ENCODE measurements at places on chromosomes 3 and 15. TPM values are rescaled to one million over a fixed set of nuclear protein-coding genes. Genes with fewer than 3 reads are reported as not detected.

- no peak for DNase-seq
These were observed 3.2 kb downstream of the SENP7 start for GRCh38 chr3:101509811-101510210.

DNA sequence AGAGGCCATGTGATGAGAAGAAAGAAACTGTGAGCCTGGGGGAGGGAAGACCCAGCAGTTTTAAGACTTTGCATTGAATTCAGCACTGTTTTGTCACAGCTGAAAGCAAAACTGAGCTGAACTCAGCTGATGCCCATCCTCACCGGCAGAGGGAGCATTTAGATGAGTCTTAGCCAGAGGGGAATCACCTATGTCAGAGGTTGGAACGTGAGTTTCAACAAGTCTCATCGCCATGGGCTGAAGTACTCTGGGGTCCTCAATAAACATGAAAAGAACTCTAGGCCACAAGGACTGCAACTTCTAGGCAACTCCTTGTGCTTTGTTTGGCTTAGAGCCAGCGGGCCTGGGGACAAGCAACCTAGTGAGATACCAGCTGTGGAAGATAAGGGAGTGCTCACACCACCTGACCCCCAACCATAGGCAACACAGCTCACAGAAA, 324.5 kb downstream of the TBL1XR1 start:
- peak; percentile 68 for DNase-seq

Gene SRGAP3
- 1.8 TPM for total RNA-seq

Gene PROS1
- 10.9 TPM for total RNA-seq

Gene APOD
- 0.12 TPM for total RNA-seq

DNA sequence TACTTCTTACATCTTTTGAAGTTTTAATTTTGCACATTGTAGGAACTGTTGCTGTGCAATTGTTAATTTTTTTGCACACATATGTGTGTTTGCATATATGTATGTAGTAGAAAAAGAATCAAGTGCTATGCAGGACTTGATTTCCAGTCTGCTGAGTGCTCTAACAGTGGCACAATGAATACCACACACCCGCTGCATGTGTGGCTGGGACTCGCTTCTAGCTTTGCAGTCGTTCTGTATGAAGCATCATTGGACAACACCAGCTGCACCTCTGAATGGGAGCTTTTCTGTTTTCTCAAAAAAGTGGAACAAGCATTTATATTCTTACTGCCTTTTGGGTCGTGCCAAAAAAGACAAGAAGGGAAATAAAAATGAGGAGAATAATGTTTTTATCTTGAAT, 564.7 kb downstream of the FOXP1 start:
- DNase-seq, result no peak

Gene GPR160
- total RNA-seq, result 5.6 TPM

Gene GCSAM
- not detected for total RNA-seq

DNA sequence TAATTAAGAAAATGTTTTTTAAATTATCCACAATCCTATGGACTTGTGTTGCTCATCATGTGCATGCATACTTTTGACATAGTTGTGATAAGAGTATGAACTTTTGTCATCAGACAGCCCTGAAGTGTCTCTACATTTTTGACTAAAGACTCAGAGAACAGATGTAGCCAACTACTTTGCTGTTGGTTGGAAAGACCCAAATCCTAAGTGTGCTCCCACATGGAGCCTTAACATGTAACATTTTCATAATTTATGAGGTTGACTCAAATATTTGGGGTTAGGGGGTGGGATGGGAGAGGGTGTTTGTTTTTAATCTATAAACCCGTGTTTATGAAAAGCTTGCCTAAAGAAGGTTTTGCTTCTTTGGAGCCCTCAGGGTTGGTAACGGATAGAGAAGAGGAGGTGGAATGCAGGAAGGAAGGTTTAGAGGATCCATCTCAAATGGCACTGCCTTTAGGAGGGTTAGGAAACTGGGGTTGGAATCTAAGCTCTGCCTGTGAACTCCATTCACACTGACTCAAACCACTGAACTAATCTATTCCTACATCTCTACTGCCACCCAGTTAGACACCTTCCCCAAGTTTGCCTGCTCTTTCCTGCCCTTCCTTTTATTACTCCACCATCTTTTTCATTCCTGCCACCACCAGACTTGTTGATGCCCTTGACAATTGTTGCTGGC, 3.7 kb downstream of the BOC start:
- DNase-seq, result no peak

Gene B3GNT5
- 14.7 TPM for total RNA-seq

- no peak for DNase-seq
These were observed 36.8 kb downstream of the FNDC3B start for GRCh38 chr3:172076212-172076611.

DNA sequence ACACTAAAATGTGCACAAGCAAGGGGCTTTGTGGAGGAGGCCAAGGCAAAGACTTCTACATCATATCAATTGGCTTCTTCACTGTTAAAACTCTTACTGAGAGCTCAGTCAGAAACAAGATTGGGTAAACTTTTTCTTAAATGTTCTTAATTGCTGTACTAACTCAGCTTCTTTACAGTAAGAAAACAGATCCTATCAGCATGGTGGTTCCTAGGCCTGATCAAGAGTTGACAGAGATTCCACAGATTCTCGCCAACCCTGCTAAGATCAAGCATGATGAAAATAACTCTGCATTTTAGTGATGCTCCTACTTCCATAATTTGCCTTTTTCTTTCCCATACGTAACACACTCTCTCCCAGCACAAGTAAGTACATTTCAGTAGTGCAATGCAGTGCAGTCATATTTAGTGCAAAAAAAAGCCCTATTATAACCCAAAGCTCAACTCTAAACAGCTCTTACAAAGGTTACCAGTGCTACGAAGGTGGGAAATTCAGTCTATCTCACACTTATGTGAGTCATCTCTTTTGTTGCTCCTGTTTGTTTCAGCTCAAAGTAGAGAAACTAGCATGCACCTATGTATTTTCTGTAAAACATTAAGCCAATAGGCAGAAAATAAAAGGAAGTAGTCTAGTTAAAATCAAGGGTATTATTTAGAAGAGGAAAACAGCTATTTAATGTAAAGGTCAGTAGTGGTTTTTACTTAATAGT, 29.9 kb downstream of the TIGIT start:
- no peak for DNase-seq

Gene PRKCI
- 58.3 TPM for total RNA-seq

DNA sequence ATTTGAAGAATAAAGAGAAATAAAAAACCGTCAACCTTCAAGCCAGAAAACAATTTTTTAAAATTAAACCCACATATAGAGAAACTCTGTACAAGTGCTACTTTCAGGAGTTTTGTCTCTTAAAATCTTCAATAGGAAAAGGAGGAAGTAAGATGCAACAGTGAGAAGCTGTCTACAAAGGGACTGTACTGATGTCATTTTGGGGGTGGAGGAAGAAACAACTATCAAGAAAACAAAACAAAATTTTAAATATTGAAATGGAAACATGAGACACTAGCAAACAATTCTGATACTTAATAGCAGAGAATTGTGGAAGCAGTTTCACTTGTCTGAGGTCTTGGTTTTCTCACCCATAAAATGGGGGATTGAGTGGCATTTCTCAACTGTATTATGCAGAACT, 84.4 kb downstream of the SLMAP start:
- no peak for DNase-seq

Gene PLA2G4E
- total RNA-seq, result not detected

Gene ATP10A
- 1.3 TPM for total RNA-seq

Gene MYLK
- 28.4 TPM for total RNA-seq

DNA sequence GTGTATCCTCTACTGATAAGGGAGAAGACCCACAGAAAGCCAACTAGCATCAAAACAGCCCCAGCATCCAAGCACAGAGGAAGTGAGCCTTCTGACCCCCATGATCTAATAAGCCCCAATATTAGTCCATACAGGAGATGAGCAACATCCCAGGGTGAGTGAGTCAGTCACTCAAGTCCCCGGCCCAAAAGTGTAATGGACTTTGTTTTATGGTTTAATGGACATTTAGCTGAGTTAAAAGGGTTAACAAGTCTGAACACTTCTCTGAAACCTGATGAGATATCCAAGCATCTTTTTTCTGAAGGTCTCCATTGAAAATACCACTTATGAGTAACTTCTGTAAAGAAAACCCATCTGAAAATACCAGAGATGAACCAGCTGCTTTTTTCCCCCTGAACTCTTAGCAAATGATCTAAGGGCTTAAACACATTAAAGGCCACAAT, 115.6 kb downstream of the GREM1 start:
- DNase-seq, result no peak

GRCh38 chr15:60477164-60477563, 1.8 kb downstream of the ICE2 start:
- no peak for DNase-seq

Gene GTF2A2
- 78.9 TPM for total RNA-seq

GRCh38 chr3:76024640-76025039, 239.3 kb upstream of the ZNF717 start:
- DNase-seq, result peak; percentile 26

DNA sequence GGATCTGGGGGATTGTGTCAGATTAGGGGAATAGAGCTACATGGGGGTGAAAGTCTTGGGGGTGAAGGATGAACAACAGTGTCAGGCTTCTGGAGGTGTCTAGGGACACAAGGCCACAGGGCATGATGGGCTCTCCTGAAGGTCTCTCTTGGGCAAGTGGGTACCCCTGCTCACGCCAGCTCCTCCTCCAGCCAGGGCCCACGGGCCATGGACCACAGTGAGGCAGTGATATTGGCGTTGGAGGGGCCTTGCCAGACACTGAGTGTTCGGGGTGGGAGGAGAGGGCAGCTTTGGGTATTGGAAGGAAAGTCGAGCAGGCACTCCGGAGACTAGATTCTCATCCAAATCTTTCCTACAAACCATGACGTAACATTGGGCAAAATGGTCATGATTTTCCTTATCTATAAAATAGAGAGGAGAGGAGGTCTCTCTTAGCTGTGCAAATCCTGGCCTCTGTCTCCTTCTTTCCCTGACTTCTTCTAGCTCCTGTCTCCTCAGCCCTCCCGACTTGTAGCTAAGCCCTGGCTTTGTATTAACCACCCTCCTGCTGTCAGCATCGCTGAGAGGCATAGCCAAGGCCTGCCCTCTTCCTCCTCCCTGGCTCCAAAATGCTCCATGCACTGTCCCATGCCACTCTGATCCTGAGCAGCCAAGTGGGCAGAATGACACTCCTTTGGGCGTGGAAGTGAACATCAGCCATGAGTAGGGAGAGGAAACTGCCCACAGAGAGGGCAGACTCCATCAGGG, 24.0 kb upstream of the SRP14 start:
- DNase-seq, result no peak

DNA sequence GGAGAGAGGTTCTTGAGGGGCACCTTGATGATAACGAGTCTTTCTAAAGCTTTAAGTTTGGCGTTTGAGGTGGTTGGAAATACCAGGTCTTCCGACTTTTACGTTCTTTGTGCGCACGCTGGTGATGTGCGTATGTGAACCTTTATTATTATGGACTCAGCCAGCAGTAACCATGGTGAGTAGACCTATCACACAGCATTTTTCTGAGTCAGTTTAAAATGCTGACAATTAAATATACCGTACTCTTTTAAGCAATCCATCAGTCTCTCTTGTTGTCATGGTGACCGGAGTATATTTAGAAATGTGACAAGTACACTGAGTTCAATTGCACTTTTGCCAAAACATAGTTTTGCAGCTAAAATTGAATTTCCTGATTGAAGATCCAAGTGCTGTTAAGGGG, 172.2 kb downstream of the LPP start:
- no peak for DNase-seq

DNA sequence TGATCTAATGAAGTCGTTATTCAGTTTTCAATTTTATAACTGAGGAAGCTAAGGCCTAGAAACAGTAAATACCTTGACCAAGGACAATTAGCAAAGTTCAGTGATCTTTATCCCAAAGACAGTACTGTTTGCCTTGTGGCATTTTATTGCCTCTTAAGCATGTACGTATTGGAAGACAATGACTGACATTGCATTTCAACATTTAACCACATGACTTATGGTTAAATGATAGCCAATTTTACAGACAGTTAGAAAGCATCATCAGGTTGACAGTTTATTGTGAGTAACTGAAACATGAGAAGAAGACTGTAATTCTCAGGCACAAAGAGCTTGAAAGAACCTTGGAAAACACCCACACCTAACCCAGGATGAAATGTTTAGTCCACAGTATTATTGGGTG, 390.8 kb upstream of the ZNF385D start:
- DNase-seq, result no peak

Gene PIK3R4
- 41.7 TPM for total RNA-seq

DNA sequence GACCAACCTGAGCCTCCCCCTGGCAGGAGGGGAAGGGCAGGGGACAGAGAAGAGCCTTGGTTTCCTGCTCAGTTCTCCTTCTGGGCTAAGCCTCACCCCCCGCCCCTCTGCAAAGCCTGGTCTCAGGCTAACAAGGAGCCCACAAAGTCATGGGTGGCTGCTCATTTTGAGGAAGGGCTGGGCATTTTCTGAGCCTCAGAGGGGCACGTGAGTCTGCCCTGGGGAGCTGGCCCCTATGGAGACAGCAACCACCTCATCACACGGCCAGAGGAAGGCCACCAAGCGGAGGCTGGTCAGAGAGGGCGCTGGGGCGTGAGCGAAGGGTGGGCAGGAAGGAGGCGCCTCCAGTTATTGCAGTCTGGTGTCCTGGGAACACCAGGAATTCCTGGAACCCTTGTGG, 18.7 kb downstream of the ABTB1 start:
- no peak for DNase-seq

- no peak for DNase-seq
These were observed 92.4 kb upstream of the HES1 start for GRCh38 chr3:194043516-194043915.

GRCh38 chr15:85588677-85589076, 206.0 kb downstream of the KLHL25 start:
- DNase-seq, result no peak

Gene PLCL2
- 5.8 TPM for total RNA-seq

DNA sequence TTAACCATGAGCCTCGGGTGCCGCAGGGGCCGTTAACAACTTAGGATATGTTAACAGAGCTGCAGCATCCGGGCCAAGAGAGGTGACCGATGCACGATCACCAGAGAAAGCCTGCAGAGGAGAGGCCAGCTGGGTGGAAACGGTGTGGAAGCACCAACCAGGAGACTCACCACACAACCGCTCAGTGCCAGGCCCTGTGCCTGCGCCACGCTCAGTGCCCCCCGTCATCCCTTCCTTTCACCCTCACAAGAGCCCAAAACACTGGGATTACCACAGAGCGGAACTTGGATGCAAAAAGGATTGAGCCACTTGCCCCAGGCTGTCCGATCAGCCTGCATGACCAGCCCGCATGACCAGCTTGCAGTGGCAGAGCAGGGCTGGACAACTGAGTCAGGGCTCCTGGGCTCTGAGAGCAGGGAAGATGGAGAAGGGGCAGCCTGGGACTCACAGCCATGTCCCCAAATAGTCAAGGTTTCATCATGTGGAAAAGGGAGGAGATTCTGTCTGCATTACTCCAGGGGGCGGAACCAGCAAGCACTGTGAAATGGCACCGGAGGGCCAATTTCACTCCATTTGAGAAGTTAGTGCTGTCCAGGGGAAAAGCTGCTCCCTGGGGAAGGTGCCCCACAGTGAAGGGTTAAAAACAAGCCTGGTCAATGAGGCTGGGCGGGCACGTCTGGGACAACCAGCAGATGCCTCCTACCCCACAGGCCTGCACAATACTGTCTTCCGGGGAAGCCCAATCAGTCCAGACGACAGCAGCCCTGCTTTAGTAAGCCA, 156.8 kb downstream of the ATP10A start:
- DNase-seq, result no peak

- peak; percentile 70 for DNase-seq
These were observed 84.8 kb downstream of the RAP2B start for GRCh38 chr3:153246806-153247205.

Measured in H4 (cell line).